ENCODE measurements at places on chromosomes 2 and 18.

DNA sequence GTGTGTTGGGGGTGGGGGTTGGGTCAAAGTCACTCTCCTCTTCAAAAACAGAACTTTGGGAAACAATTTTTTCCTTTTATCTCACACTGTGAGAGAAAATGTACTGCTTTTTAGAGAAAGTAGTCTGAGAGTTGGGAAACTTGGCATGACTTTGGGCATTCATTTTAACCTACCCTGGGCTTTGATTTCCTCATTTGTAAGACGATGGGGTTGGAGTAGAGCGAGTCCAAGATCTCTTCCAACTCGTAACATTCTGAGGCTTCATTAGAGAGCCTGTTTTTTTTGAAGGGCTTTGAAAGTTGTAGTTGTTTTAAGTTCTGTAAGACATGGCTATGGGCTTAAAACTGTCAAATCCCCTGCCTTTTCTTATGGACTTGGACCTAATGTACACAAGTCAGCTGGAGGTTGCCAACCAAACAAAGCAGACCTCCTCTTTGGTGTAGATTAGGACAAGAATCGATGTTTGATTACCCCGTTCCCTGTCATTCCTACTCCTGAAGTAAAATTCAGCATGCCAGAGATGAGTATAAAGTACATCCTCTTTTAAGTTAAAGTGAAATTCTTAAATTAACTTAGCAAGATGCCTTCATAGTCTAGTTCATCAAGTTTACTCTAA, 8.4 kb downstream of the PHLPP1 start:
- DNase-seq, result no peak

GRCh38 chr2:65116645-65117044, 13.3 kb downstream of the RAB1A start:
- DNase-seq, result no peak

- no peak for DNase-seq
Measured at GRCh38 chr2:128325611-128326181, 7.0 kb upstream of the HS6ST1 start.

DNA sequence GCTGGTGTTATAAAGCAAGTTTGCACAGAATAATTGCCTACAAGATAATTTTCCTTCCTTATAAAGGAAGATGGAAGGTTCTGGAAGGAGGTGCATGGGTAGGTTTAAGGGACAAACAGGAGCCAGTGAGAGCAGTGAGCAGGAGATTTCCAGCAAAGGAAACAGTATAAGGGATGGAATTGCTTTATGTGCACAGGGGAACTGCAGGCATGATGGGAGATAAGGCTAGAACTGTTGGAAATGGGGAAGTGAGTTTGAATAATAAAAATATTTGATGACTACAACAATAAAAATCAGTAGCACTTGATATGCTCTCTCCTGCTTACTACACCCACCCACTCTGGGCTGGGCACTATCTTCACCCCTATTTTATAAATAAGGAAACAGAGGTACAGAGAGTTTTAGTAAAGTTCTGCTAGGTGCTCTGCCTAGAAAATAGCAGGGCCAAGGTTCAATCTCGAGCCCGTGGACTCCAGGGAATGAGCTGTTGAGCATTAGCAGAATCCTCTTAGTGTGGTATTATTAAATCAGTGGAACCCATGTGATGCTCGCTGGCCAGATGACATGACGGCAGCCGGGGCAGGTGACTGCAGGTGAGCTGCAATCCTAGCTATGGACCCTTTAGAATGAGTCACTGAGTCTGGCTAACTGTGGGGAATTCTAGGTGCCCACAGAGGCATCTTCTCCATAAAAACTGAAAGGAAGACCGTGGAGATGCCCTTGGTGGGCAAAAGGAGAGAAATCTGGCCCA, 302.5 kb downstream of the PIEZO2 start:
- no peak for DNase-seq

DNA sequence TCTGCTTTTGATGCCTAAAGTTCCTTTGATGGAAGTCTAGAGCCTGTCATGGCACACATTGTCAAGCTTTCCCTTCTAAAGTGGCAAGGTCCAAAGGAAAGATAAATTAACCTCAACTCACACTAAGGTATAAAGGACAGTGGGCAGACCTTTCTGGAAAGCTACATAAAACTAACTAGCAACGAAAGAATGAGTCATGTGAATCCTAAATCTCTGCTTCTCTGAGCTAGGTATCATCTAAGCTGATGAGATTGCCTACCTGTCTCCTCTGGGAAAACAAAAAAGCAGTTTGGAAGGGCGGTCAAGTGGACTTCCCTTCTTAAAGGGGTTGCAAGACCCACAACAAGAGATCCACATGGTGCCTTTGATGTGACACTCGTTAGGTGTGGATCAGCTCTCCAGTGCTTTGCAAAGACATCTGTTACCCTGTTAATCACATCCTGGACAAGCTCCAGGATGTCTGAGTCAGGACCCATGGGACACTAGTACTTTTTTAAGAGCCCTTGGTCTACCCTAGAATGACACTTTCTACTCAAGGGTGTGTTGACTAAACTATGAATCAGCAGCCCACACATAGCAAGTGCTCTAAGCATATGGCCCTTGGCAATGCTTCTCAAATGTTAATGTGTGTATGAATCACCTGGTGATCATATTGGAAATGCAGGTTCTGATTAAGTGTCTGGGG, 173.5 kb downstream of the ALK start:
- peak; percentile 82 for DNase-seq

- no peak for DNase-seq
Measured at GRCh38 chr2:32436150-32436549, 79.3 kb downstream of the BIRC6 start.

- no peak for DNase-seq
Measured at GRCh38 chr2:17035010-17035409, 369.4 kb upstream of the CYRIA start.

GRCh38 chr2:47815764-47816163, 32.8 kb downstream of the MSH6 start:
- DNase-seq, result no peak

GRCh38 chr2:64650722-64651338, 2.9 kb downstream of the SERTAD2 start:
- DNase-seq, result no peak

GRCh38 chr2:151334082-151334815, 23.1 kb upstream of the TNFAIP6 start:
- DNase-seq, result peak; percentile 79

DNA sequence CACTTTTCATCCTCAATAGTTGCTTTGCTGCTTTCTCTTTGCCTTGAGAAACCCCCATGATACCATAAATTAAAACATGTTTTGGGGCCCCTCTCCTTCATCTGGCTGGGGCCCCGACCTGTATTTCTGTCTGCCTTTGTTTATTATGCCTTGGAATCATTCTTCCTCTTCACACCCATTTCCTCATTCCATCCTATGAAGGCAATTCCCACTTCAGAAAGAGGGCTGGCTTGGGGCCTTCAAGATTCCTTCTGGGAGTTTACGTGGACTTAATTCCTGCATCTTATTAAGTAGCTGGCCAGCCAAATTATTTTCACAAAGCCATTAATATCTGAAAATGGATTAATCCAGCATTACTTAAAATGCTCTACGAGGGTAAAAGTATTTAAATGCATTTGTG, 6.8 kb upstream of the LRRTM1 start:
- DNase-seq, result no peak

DNA sequence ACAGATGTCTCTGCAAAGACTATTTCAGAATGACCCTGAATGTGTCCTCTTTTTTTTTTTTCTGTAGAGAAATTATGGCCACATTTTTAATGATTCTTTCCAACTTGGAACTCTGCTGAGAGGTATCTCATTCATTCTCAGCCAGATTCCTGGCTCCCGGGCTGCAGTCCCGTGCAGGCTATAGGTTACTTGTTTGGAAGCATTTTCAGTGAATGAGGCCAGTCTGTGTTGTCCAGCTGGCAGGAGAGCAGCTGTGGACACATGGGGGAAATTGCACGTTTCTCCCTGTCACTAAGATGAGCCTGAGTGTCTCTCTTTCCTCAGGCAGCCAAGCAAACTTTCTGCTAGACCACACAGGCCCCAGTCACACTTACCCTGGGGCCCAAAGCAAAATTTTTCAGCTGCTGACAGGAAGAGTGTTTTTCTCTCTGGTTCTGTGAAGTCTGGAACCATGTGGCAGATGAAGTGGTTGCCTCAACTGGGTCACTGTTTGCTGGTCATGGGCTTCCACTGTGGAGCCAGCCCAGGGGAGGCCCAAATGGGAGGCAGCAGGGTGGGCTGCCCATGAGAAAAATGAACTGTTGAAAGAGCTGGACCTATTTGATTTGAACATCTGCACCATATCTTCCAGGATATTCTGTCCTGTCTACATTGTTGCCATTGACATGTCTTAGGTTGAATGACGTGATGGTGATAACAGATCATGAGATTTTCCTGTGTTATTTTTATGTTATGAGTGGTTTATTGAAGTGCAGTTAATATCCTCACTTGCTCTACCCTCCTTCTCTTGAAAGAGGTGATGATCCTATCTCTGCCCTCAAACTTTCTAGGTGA, 431.2 kb downstream of the LPIN1 start:
- no peak for DNase-seq

DNA sequence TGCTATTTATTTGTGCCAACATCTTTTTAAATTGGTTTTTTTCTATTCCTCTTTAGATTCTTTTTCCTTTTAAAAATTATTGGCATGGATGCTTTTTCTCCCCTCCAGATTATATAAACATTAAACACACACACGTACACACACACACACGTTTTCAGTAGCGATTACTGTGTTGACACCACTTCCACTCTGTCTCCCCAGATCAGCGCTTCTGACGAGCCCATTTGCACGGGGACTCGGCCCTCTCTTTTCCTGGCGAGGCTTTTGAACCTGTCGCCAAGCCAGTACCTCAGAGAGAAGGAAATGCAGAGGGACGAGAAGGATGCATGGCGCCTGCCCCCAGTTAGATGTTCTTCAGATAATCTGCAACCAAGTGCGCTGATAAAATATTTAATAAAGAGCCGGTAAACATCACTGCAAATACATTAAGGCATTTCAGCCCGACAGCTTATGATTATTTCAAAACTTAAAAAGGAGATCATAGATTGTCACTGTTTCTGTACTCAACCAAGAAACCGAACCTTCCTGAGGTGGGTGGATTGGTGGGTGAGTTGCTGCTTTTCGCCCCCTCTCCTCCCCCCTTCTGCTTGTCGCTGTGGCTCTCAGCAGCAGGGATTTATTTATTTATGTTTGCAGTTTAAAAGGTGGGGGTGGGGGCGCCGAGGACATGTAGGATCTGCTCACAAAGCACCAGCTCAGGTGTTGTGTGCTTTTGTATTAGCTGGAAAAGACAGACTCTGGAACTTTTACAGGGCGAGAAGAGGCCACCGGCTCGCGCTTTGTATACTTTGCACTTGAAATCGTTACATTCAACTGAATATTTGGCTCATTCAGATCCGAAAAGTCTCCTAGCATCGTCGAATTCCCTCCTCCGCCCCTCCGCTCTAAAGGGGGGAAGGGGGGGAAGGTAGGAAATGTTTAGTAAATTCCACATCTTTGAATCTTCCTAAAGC, 787 bp upstream of the TBR1 start:
- no peak for DNase-seq

DNA sequence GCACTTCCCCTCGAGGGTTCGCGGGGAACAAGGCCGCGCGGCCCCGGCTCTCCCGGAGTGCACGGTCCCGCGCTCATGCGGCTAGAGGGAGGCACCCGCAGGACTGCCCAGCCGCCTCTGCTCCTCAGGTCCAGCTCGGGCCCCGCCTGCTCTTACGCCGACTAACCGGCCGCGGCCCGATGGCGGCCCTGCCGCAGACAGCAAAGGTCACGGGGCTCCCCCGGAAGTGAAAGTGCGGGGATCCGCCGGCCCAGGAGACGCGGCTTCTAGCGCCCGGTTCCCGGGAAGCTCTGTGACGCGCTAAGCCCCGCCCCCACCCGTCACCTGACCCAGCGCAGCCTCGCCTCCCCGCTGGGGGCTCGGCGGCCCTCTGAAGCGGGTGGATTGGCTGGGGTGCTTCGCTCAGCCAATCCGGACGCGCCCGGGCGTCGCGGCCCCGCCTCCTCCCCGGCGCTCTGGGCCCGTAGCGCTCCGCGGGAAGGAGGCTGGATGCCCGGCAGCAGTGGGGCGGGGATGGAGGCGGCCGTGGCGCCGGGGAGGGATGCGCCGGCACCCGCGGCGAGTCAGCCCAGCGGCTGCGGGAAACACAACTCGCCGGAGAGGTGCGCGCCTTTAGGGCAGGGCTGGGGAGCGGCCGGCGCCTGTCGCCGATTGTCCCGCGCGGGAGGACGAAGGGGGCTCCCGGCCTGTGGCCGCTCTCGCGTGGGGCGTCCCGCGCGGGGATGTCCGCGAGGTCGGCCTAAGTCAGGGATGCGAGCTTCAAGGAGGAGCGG, at the start of gene SCLY:
Gene SCLY, plus strand, starts transcription at position 460 of the 773 bp plus-strand sequence. Its CDS starts 54 bp downstream, at position 514.
- peak; percentile 94 for DNase-seq

GRCh38 chr2:161409308-161409907, 6.7 kb upstream of the TBR1 start:
- DNase-seq, result no peak

GRCh38 chr18:48868468-48869466, 82.0 kb downstream of the SMAD7 start:
- no peak for DNase-seq

GRCh38 chr2:5121642-5122041, 570.5 kb upstream of the SOX11 start:
- DNase-seq, result no peak

GRCh38 chr18:55243857-55244256, 284.6 kb upstream of the CCDC68 start:
- peak; percentile 56 for DNase-seq

- no peak for DNase-seq
Measured at GRCh38 chr18:39531659-39532058, 1966.1 kb upstream of the CELF4 start.

- no peak for DNase-seq
Measured at GRCh38 chr18:8623549-8624106, 14.4 kb downstream of the RAB12 start.

GRCh38 chr2:84040281-84040680, 418.8 kb downstream of the SUCLG1 start:
- no peak for DNase-seq

DNA sequence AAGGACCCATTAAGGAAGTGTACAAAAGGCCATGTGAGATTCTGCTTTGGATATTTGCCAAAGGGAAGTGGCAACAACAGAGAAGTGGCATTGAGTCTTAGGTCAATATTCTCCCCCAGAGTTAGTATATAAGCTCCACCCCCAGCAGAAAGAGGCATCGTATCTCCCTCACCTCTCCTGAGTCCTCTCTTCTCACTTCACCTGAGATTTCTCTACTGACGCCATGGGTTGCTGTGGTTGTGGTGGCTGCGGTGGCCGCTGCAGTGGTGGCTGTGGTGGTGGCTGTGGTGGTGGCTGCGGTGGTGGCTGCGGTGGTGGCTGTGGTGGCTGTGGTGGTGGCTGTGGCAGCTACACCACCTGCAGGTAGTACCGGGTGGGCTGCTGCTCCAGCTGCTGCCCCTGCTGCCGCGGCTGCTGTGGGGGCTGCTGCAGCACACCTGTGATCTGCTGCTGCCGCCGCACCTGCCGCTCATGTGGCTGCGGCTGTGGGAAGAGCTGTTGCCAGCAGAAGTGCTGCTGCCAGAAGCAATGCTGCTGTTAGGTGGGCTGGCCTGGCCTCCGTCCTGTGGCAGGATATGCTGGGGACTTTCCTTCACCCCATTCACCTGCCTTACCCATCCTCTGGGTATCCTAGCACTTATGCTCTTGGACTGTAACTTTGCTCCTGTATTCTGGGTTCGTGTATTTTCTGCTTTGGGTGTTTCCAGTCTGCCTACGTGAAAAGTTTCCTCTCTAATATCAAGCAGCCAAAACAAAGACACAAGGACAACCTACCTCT, 5.9 kb downstream of the SCYGR3 start:
- no peak for DNase-seq

GRCh38 chr2:182954789-182955188, 83.5 kb downstream of the NCKAP1 start:
- no peak for DNase-seq

- DNase-seq, result no peak
Measured at GRCh38 chr18:56563568-56563967, 74.8 kb downstream of the TXNL1 start.

Data from fibroblast of skin of left biceps (primary cell).